ENCODE measurements at places on chromosomes 4 and X. TPM values are rescaled to one million over a fixed set of nuclear protein-coding genes. Genes with fewer than 3 reads are reported as not detected.

FMR1NB gene
- not detected for total RNA-seq

HPGDS gene
- not detected for total RNA-seq

ATOH1 gene
- not detected for total RNA-seq

FREM3 gene
- total RNA-seq = not detected

MAML3 gene
- total RNA-seq = 3.2 TPM

CTAG1B gene
- total RNA-seq = not detected

ZCCHC13 gene
- total RNA-seq = not detected

SSX1 gene
- 2.0 TPM for total RNA-seq

ARX gene
- not detected for total RNA-seq

MAGEB2 gene
- total RNA-seq = 0.78 TPM

Measured in RPMI7951 (cell line).